Upper lobe of left lung (tissue), 6 donors: ENCODE measurements at places on chromosomes 6 and 20. TPM values are rescaled to one million over a fixed set of nuclear protein-coding genes. Genes with fewer than 3 reads are reported as not detected.

The SUMO4 gene
- total RNA-seq: 3.7 TPM

DNA sequence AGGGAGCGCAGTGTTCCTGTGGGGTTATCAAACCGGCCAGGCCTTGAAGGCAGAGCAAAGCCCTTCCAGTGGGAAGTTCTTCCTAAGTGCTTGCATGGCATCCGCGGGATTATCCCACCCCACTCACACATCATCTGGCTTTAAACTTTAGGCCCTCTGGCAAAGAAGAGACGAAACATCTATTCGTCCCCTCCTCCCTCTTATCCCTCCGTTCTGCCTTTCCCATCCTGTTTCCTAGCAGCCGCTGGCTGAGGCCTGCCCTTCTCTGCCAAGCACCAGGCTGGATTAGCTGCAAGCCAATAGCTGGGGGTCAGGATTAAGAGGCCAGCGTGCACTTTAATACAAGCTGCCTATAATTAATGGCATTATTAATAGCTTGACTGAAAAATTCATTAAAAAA, 621.0 kb downstream of the PKHD1 start:
- no peak for DNase-seq

The PNLDC1 gene
- 0.37 TPM for total RNA-seq

The OR2H1 gene
- not detected for total RNA-seq

DNA sequence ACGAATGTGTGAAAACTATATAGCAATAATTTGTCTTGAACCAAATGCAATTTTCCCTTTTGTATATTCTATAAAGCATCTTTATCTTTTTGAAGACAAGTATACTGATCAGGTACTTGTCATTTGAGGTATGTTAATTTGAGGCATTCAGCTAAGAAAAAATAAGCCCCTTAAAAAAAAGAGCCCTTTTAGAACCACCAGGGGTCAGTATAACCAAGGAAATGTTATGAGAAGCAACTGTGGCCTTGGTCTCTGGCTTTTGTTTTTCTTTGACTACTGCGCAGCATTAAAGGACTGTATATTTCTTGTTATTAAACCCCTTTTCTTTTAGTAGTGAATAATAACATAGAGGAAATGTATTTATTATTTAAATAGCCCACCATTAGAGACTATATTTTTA, 43.1 kb downstream of the CD109 start:
- DNase-seq: no peak

GRCh38 chr6:117555882-117556498, 46.3 kb downstream of the GOPC start:
- no peak for DNase-seq

DNA sequence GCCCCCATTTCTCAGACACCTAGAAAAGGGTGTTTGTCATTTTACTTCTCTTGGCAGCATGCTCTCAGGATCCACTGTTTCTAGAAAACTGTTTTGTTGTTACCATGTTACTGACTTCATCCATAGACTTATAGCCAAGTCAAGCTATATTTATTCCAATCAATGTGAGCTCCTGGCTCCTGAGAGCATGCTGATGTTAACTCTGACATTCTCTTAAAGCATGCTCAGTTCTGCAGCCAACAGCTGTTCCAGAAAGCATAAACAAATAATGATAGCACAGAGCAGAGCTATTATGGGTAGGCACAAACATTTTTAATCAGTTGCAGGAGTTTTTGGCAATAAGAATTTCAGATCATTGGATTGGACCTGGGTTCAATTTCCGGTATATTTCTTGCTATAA, 92.4 kb upstream of the CEP85L start:
- no peak for DNase-seq

- no peak for DNase-seq
These were observed 44.3 kb downstream of the KHDC1L start for GRCh38 chr6:73180763-73181619.

GRCh38 chr20:10795286-10796026, 121.7 kb upstream of the JAG1 start:
- DNase-seq: no peak

DNA sequence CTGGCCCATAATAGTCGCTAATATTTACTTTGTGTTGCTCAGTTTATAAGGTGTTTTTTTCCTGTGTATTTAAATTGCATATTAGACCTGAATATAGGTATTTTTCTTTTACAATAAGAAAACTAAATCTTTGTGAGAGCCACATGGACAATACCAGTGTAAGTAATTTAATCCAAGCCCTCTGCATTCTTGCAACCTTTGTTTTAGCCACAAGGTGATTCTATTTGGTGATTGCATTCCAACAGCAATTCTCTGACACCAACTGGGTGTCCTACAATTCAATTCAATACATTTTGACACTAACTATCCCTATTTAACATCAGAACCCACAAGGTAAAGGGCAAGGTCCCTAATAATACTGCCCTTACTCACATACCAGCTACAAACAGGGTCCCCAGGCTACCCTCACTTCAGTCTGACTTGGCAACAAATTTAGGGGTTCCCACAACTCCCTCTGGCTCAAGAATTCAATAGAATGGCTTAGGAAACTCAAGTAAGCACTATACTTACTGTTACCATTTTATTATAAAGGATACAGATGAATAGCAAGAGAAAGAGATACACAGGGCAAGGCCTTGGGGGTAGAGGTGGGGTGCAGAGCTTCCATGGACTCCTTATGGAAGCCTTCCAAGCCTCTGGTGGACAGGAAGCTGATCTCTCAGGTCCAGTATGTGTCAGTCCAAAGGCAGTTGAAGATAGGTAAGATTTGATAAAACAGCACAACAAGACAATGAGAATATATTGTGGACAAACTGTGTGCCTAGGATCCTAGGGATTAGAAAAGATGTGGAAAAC, 169.3 kb downstream of the CD83 start:
- DNase-seq: no peak

DNA sequence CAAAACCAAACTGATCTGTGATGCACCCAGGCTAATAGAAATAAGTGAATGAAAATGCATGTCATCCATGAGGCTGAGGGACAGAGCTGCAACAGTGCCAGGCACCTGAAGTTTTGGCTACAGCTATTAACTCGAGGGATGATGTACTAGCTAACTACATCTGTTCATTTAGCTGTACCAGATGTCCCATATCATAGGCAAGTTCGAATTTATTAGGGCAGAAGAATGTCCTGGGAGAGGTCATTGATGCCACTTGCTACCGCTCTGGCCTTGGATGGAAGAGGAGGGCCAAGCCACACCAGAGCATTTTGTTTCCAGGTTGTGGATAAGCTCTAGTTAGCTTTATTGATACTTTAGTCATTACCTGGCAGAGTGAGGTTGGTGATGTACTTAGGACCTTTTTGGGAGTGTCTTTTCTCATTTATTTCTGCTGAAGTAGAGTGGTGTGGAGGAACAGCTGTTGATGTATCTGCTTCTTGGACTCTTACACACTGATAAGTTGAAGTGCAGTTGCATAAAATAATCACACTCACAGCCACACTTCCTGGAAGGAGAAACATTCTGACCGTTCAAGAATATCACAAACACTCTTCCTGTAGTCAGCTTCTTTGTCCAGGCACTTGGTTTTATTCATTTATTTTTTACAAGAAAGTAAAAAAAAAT, 8.2 kb downstream of the ZFAND3 start:
- DNase-seq: no peak

- no peak for DNase-seq
These were observed 17.6 kb downstream of the PHACTR2 start for GRCh38 chr6:143695130-143695968.

The GSTA1 gene
- total RNA-seq: 1.2 TPM

GRCh38 chr6:44169886-44170570, 11.4 kb downstream of the CAPN11 start:
- DNase-seq: no peak
